ENCODE measurements at places on chromosomes 1 and 21. TPM values are rescaled to one million over a fixed set of nuclear protein-coding genes. Genes with fewer than 3 reads are reported as not detected.

DNA sequence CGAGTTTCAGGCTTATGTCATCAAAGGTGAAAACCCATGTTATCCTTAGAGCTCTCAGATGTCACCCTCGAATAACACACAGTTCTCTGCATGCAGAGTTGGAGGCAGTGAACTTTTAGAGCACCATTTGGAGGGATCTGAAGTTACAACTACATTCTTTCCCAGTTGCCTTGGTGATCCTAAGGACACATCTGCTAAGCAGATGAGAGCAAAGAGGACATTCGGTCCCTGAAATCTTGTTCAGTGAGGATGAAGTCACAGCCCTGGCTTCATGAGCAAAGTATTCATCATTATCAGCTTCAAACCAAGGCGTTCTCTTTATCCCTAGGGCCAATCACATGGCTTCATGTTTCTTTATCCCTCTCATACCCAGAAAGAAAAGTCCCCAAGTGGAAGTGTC lies 23.1 kb upstream of the MCOLN2 start:
- no peak for ATAC-seq

Gene TMPRSS3
- 0.32 TPM for total RNA-seq

Gene SH2D5
- 0.64 TPM for total RNA-seq

GRCh38 chr1:28902738-28903137 lies 11.6 kb upstream of the EPB41 start:
- ATAC-seq = no peak

Gene KCNE2
- not detected for total RNA-seq

Gene ALG14
- 4.6 TPM for total RNA-seq

DNA sequence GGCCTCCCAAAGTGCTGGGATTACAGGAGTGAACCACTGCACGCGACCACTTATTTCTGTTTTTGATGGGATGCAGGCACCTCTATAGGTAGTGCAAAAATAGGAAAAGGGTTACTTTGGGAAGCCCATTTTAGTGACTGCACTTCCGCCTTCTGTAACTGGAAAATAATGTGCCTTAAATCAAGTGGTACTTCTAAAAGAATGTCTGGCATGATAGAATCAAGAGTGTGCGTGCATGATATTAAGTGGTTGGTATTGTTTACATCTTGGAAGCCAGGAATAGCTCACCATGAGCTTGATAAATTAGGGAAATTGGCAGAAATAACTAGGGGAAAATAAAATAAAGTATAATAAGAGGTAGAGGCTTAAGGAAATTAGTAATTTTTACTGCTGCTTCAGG lies 1067.0 kb downstream of the ADGRL2 start:
- no peak for ATAC-seq

DNA sequence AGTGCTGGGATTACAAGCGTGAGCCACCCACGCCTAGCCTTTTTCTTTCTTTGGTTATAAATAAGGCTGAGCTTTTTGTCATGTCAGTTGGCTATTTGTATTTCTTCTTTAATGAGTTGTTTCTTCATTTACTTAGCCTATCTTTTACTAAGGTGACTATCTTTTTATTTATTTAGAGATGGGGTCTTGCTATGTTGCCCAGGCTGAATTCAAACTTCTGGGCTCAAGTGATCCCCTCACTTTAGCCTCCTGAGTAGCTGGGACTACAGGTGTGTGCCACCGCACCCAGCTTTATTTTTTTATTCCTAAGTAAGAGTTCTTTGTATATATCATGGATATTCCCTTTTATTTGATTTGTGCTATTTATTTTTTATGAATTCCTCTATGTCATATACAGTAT lies 11.9 kb downstream of the DMBX1 start:
- no peak for ATAC-seq

DNA sequence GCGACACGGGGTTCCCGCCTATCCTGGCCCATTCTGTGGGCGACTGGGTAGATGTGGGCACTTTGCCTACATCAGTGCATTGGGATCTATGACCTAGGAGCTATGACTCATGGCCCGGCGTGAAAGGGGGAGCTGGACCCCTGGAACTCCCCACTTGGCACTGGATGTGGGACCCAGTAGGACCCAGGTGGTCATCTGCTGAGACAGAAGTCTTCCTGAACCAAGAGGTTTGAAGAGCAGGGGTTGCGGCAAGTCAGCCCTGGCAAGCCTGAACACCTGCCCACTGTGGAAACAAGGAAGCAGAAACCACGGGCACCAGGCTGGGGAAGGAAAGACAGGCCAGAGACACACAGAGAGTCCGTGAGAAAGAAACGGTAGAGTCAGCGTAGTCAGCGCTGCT lies 656.7 kb downstream of the AJAP1 start:
- no peak for ATAC-seq

DNA sequence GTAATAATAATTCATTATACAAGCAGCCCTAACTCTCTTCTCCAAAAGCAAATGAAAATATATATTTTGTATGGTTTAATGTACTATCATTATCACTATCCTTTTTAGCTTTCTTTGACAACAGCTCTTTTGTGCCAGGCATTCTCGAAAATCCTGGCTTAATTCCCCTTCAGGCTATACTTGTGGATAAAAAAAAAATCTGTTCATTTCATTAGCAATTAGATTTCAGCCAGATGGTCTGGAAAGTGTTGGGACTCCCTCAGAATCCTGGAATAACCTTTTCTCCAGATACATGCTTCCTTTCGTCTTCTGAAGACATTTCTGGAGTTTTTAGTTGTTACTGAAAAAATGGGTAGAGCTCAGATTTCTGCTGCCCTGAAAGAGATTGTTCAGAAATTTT lies 83.4 kb upstream of the PLPPR4 start:
- ATAC-seq = no peak

GRCh38 chr1:198530953-198531352 lies 9.5 kb downstream of the ATP6V1G3 start:
- no peak for ATAC-seq
